H4 (cell line): ENCODE measurements at places on chromosomes 1 and 21.
A peak's percentile ranks its signal among the peaks of the same experiment; 100 is the strongest.

GRCh38 chr1:176983731-176984130 lies 180.8 kb downstream of the ASTN1 start:
- no peak for DNase-seq

DNA sequence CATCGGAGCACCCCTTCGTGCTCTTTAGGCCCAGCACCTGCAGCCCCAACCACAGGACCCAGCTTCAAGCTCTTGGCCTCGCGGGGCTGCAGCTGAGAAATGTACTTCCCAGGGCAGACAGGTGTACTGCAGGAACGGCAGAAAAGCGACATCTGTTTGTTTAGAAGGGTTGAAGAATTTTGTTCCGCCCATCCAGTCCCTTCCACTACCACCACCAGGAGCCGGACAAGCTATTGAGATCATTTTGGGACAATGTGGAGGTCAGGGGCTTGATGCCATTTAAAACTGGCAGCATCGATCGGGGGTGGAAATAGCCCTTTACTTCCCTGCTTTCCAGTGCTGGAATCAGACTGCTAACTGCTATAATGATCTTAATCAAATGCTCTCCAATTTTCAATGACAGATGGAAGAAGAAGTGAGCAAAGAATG lies 1.7 kb downstream of the SERTAD4 start:
- DNase-seq, result no peak

- DNase-seq, result no peak
Observed at GRCh38 chr1:42431514-42431913, 24.3 kb downstream of the ZMYND12 start.

GRCh38 chr1:245310571-245311531 lies 156.1 kb downstream of the KIF26B start:
- DNase-seq, result no peak

GRCh38 chr1:55064071-55064581 lies 24.8 kb downstream of the PCSK9 start:
- no peak for DNase-seq

- no peak for DNase-seq
Observed at GRCh38 chr21:34262469-34262845, 101.3 kb upstream of the KCNE2 start.

GRCh38 chr1:171833091-171833825 lies 8.0 kb upstream of the DNM3 start:
- DNase-seq, result no peak

- DNase-seq, result no peak
Observed at GRCh38 chr1:44415013-44415412, 10.0 kb downstream of the RNF220 start.

DNA sequence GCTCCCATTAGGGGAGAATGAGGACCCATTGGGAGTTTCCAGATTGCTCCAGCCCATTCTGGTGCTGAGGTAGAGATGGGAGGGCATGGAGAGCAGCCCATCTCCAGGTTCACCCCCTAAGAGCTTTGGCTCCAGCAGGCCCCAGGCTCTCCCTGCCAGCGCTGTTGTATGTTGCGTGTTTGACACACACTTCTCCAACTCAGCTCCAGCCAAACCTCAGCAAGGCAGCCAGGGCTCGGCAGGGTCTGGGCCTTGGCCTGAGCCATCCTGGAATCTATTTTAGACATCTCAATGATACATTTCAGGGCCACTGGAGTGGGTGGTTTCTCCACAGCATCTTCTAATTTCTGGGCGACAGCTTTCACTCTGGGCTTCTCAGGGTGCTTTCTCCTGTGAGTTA lies 117.0 kb downstream of the NAV1 start:
- no peak for DNase-seq

GRCh38 chr1:100299521-100300222 lies 33.7 kb downstream of the RTCA start:
- DNase-seq, result no peak

- DNase-seq, result peak; percentile 93
Observed at GRCh38 chr1:221886743-221887414, 145.0 kb upstream of the DUSP10 start.

DNA sequence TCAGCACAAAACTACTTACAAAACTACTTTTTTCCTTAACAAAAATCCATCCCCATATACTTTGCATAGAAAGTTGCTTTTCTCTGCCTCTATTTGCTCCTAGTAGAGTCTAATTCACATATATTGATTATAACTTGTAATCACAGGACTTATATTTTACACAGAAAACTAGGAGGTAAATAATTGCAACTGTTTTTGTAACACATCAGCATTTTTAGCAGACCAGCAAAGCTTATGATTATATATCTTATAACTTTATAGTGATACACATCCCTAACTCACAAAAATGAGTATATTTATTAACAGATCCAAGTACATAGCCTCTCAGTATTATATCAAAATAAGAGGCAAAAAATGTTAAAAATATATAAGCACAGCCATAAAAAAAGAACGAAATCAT lies 17.3 kb upstream of the SLC35A3 start:
- DNase-seq, result no peak

DNA sequence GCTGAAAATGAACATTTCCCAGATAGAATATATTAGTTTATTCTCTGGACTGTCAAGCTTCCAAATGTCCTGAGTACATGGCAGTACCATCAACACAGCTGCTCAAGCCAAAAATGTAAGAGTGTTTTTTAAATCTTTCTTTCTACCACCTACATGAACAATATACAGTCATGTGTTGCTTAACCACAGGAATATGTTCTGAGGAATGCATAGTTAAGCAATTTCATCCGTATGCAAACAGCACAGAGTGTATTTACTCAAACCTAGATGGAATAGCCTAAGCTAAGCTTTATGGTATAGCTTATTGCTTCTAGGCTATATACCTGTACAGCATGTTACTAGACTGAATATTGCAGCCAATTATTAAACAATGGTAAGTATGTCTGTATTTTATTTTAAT lies 561.9 kb upstream of the ADGRL4 start:
- DNase-seq, result no peak

- no peak for DNase-seq
Observed at GRCh38 chr1:164901031-164901430, 342.0 kb downstream of the PBX1 start.

- DNase-seq, result peak; percentile 84
Observed at GRCh38 chr21:21165063-21165645, 166.9 kb downstream of the NCAM2 start.

- no peak for DNase-seq
Observed at GRCh38 chr1:12413664-12414410, 184.0 kb downstream of the VPS13D start.

DNA sequence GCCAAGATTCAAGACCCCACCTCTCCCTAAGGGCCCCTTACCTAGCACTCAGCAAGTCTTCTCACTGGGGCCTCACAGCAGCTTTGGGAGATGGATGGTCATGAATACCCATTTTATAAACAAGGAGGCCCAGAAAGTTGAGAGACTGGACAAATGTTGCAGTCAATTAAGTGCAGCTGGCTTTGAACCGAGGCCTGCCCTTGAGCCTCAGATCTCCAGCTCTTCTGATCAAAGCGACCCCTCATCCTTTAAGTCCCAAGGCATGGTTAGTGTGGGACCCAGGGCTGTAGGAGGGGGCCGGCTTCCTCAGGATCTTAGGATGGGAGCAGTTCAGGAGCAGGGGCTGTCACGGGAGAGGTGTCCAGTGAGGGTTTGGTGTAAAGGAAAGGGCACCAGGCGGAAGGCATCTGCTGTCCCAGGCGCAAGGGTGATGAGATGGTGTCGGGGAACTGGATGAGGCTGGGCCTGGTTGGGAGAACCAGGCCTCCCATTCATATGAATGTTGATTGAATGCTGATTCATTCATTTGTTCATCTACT lies 5.1 kb upstream of the MTFR1L start:
- no peak for DNase-seq

DNA sequence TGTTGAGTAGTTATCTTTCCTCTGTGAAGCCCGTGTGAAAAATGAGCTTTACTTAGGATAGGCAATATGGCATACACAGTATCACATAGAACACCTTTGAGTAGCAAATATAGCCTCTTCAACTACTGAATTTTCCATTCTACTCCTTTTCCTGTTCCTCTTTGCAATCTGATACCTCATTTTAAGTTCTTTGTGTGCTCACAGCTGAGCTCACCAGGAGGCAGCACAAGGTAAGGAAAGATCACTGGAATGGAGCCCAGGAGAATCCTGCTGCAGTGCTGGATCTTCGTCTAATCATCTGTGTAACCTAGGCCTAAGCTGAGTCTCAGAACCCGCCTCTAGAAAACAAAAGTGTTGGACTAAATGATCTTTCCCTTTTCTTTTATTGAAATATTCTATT lies 171.0 kb downstream of the LRRC40 start:
- DNase-seq, result peak; percentile 64

DNA sequence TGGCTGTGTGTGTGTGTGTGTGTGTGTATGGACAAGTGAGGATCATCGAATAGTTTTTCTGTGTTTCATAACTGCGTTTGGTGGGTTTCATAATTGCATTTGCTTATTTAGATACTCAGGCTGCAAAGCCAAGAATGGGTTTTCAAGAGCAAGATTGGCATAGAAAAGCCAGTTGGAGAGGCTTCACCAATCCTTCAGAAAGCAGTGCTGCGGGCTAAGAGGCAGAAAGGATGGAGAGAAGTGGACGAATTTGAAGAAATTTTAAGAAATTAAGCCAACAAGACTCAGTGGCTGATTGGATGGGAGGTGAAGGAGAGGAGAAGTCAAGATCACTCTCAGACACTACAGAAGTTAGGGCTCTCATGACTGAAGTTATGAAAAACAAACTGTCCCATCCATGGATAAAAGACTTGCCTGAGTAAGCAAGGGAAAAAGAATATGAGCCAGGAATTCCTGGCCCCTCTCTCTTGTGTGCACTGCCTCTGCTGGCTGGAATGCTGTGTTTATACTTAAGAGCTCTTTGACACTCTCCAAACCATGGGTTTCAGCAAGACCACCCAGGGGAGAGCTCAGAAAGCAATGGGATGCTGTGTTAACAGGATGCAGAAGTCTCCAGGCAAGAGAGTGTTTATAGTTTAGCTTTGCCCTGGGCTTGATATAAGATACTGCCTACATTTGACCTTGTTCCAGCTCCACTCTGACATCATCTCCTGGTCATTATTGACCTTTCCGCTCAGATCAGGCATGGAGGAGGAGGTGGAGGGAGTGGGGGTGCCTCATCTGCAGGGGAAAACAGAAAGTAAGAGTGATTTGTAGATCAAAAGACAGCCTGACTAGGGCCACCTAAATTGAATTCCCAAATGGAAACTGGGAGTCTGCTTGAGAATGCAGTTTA lies 232.0 kb upstream of the PLXNA2 start:
- DNase-seq, result peak; percentile 52

DNA sequence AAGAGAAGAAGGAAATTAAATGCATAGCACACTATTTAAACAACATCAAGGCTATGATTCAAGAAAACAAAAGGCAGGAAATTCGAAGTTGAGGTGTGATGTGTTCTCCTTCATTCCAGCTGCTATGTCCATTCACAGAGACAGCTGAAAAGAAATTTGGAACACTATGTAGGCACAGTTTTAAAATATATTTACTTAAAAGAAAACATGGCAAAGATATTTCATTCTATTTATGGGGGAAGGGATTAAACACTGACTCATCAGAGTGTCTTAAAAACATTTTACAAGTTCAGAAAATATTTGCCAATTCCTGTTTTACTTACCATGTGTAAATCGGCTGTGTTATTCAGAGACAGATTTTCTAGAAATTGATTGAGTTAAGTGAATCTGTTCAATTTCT lies 39.4 kb upstream of the NGF start:
- DNase-seq, result no peak

GRCh38 chr1:7106442-7107108 lies 321.3 kb downstream of the CAMTA1 start:
- DNase-seq, result no peak

DNA sequence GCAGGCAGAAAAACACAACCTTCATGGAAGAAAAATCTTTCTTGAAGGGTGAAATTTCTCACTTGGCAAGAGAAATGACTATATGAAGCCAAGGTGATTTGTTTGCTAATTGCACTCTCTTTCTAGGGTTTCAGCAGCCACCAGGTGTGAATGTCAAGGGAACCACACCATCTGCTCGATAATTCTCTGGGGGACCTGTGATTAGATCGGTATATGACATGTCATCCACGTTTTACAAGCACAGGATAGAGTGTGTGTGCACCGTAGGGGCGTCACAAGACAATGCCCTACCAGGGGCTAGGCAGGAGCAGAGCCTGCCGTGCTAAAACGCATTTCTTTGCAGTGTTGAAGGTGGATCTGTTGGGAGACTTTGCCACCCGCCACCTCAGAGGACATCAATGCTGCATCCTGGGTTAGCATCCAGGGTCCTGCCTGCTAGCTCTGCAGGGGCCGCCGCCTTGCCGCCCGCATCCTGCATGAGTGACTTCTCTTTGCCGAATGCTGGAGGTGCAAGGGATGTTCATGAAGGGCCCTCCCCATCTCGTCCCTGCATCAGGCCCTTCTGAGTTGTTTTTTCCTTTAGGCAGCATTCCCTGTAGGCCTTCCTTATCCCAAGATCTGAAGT lies 37.8 kb upstream of the CCSAP start:
- DNase-seq, result no peak

DNA sequence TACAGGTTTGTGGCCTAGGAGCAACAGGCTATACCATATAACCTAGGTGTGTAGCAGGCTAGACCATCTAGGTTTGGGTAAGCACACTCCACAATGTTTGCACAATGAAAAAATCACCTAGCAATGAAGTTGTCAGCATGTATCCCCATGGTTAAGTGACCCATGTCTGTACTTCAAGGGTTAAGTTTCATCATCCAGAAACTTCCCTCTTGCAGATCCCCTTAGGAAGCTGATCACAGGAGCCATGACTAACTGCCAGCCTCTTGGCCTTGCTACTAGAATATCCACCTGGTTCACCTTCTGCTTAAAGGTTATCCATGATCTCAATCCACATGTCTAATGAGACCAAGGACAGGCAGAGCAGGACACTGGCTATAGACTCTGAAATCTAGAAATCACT lies 3.5 kb upstream of the UBXN10 start:
- no peak for DNase-seq

GRCh38 chr1:10208537-10208936 lies 1.8 kb upstream of the KIF1B start:
- DNase-seq, result no peak
